ENCODE measurements at places on chromosomes 5 and 9.

DNA sequence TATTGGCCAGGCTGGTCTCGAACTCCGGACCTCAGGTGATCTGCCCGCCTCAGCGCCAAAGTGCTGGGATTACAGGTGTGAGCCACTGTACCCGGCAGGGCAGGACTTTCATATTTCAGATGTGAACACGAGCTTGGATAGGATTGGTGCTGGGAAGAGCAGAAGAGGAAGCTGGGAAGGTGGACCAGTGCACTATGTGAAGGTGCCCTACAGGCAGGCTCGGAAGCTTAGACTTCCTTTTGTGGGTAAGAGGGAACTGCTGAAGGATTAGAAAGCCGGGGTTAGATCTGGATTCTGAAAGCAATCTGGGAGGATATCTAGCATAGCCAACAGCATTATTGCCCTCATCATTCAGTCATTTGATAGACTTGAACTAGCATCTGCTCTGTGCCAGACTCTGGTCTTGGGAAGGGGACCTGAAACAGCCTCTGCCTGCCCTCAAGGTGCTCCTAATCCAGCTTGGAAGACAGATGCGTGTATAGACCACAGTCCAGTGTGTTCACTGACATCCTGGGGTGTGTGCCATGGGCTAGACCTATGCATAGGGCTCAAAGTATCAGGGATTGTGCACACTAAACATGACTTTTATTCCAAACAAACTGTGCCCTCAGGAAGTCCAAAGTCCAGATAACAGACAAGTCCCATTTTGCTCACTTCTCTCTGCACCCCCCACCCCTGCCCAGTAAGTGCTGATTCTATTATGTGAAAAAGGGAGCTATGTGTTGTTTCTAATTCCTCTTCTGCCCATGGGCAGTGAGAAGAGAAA is 637 bp downstream of the CBY3 start:
- DNase-seq: no peak

GRCh38 chr5:127649018-127649439 is at the start of gene CTXN3:
CTXN3 (plus strand) TSS chr5:127649082; CDS start chr5:127657522, 8,440 bp downstream.
- no peak for DNase-seq

- no peak for DNase-seq
Observed at GRCh38 chr5:175561085-175561484, 82.7 kb downstream of the SFXN1 start.

- DNase-seq: no peak
Observed at GRCh38 chr5:103414604-103415003, 148.0 kb downstream of the NUDT12 start.

DNA sequence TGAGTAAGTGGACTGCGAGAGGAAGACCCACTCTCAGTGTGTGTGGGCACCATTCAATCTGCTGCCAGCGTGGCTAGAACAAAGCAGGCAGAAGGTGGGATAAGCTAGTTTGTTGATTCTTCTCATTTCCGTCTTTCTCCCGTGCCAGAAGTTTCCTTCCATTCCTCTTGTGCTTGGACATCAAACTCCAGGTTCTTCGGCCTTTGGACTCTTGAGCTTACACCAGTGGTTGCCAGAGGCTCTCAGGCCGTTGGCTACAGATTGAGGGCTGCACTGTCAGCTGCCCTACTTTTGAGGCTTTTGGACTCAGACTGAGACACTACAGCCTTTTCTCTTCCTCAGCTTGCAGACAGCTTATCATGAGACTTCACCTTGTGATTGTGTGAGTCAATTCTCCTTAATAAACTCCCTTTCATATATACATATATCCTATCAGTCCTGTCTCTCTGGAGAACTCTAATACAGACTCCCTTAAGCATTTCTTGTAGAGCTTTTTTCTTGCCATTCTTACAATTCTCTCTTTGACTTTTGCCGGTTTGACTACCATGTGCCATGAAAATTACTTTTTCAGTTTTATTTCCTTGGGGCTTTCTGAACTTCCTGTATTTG is 494.9 kb downstream of the PRR16 start:
- DNase-seq: no peak

GRCh38 chr5:166342402-166342801 is 1949.0 kb upstream of the WWC1 start:
- DNase-seq: no peak

- DNase-seq: no peak
Observed at GRCh38 chr5:96569332-96569731, 92.8 kb upstream of the CAST start.

DNA sequence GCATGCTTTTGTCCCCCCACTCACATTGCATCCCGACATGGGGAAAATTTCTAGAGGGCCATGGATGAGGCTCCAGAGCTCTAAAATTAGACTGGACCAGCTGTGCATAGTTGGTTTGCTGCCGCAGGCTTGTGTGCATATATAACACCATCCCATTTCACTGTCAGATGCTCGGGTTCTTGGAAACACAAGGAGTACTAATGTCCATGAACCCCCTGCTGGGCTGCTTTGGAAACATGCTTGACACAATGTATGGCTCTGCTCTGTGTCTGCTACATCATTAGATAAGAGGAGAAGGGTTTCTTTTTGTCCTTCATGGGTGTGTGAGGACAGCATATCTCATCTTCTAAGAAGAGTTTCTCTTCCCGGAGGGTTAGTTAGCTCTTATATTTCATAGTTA is 292.1 kb upstream of the RORB start:
- no peak for DNase-seq

- DNase-seq: no peak
Observed at GRCh38 chr5:180792965-180793287, 9.7 kb downstream of the MGAT1 start.

DNA sequence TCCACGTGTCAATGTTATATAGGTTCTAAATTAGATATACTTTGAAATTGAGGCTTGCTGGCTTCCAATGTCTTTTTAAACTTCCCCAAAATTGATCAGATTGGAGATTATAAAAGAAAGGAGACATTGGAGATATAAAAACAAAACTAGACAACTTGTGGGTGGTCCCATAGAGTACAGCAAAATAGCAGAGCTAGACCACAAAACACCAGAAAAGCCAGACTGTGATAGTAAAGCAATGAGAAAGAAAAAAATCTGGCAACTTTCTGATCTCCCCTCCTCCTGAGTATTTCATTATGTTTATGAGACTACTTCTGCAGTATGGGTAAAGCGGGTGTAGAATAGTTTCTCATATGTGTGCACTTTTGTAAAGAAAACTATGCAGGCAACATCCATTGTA is 713.8 kb upstream of the MEF2C start:
- DNase-seq: no peak

DNA sequence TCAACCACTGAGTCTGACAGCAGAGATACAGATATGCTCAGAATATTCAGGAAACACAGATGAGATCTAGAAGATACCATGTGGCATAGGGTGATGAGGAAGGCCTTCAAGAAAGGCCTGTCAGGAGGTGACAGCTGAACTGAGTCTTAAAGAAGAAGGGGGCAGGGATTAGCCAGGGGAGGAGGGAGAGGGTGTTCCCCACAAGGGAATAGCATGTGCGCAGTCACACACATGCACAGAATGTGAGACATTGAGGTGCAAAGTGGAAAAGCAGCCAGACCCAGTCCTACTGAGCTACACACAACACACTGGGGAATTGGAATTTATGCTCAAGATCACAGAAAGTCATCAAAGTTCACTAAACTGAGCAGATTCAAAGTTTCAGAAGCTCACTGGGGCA is 3.0 kb upstream of the SLC25A48 start:
- DNase-seq: no peak

GRCh38 chr9:109912726-109913460 is 132.9 kb downstream of the PALM2AKAP2 start:
- DNase-seq: no peak

DNA sequence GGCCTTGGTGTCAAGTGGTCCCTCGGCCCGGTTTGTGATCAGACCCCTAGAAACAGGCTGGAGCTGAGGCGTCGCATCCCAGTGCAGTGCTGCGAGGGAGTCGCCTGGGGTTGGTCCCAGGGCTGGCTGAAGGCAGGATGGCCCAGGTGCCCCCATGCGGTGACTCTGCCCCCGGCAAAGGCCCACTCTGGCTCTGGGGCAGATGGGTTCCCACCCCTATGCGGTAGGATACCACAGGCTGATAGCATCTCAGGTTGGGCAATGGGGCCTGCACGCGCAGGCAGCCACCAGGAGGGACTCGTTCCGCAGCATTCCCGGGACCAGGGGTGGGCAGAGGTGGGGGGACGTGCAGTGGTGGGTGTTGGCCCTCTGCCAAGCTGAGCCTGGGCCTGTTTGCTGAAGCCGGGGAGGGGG is 86.0 kb downstream of the RXRA start:
- no peak for DNase-seq

GRCh38 chr5:73606206-73606753 is 19.7 kb upstream of the ARHGEF28 start:
- DNase-seq: no peak
